GM04504 (cell line): ENCODE measurements at places on chromosomes 2 and 18.

DNA sequence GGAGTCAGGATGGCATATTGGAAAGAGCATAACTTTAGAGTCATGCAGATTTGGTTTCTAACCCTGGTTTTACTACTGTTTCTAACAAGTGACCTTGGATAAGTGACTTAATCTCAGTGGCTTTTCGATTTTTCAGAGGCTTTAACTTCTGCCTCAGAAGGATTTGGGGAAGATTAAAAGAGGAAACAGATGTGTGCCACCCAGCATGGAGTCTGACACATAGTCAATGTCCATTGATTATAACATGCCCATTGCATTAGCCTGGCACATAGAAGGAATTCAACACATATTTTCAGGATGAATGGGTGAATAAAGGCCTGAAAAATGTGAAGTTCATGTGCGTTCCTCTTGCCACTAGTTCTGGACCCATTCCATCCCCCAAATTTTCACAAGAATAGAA lies 438.2 kb downstream of the EPHA4 start:
- no peak for DNase-seq

- DNase-seq = no peak
Measured at GRCh38 chr18:30709595-30709994, 332.9 kb downstream of the DSC3 start.

- DNase-seq = no peak
Measured at GRCh38 chr2:235811446-235812184, 317.8 kb downstream of the AGAP1 start.

- no peak for DNase-seq
Measured at GRCh38 chr18:52764316-52764715, 424.3 kb downstream of the DCC start.

DNA sequence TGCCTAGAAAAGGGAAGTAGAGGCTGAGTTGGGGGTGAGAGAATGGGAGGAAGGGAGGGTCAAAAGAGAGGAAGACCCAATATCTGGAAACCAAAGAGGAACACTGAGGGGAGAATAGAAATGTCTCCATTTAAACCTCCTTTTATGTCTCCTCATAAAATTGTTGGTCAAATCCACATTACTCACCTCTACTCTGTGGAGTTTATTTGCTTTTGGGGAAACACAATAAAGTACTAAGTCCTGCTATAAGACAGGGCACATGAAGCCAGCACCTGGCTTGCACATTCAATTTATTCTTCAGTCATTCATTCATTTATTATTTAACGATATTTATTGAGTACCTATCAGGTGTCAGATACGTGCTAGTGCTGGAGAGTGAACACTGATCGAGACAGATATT lies 60.3 kb upstream of the NFE2L2 start:
- no peak for DNase-seq

DNA sequence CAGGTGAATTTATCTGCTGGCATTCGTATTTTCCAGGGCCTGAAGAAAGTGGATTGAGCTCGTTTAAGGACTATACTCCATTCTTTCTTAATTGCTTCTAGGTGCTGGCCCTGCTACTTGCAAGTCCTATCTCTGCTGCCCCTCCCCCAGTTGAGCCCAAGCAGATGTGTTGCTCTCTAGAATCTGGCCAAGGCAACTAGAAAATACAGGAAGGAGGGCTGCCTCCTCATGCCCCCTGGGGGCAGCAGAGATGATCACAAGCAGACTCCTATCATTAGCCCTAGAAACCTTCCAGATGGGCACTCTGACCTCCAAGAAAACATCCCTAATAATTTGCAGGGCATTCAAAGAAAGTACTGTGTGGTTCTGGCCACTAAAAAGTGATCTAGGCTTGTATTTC lies 72.5 kb upstream of the CYP26B1 start:
- no peak for DNase-seq
